ENCODE measurements at places on chromosomes 7 and 10. TPM values are rescaled to one million over a fixed set of nuclear protein-coding genes. Genes with fewer than 3 reads are reported as not detected.

- no peak overlapping the region for H3K4me3 ChIP-seq
- no peaks in the 10 kb centered on the region for H3K27me3 ChIP-seq
These were observed 9.5 kb downstream of the STK32C start for GRCh38 chr10:132298038-132298881.

GRCh38 chr10:100760726-100761125 is 15.3 kb downstream of the PAX2 start:
- H3K27me3 ChIP-seq, result peaks cover 17% of the 10 kb centered on the region
- no peaks in the 10 kb centered on the region for H3K36me3 ChIP-seq
- no peak overlapping the region for H3K27ac ChIP-seq
- H3K4me3 ChIP-seq, result no peak overlapping the region
- H3K4me1 ChIP-seq, result no peaks in the 10 kb centered on the region
- no peak for DNase-seq

- peaks cover 99% of the 10 kb centered on the region for H3K4me1 ChIP-seq
- H3K27me3 ChIP-seq, result no peaks in the 10 kb centered on the region
- H3K36me3 ChIP-seq, result no peaks in the 10 kb centered on the region
- H3K4me3 ChIP-seq, result no peak overlapping the region
- DNase-seq, result peak; percentile 38
These were observed 36.3 kb upstream of the IKZF1 start for GRCh38 chr7:50268223-50268622.

Gene LLCFC1
- not detected for polyA plus RNA-seq

Data from CD4-positive, alpha-beta memory T cell (primary cell).